Hindlimb muscle (tissue), 1 donor: ENCODE measurements at places on chromosomes 6 and 20. TPM values are rescaled to one million over a fixed set of nuclear protein-coding genes. Genes with fewer than 3 reads are reported as not detected.

- no peak for DNase-seq
Observed at GRCh38 chr20:38427655-38428023, 7.5 kb downstream of the SNHG17 start.

- no peak for DNase-seq
Observed at GRCh38 chr6:109048176-109048575, 46.5 kb downstream of the SESN1 start.

GRCh38 chr6:46556053-46556452 is 64.8 kb upstream of the RCAN2 start:
- peak; percentile 3 for DNase-seq

DNA sequence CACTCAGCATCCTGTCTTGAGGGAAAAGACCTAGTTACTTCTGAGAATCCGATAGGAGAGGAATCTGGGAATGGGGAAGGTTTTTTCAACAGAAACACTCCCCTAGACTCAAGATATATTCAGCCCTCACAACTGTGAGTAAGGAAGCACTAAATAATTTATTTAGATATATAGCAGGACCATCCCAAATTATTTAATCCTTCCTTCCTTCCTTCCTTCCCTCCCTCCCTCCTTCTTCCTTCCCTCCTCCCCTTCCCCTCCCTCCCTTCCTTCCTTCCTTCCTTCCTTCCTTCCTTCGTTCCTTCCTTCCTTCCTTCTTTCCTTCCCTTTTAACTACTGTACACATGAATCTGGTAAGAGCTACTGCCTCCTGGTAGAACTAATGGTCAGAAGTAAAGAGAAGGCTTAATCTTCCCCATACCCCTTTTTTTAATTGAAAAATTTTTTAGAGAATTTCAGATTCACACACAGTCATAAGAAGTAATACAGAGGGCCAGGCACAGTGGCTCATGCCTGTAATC is 10.1 kb downstream of the SLC24A3 start:
- no peak for DNase-seq

DNA sequence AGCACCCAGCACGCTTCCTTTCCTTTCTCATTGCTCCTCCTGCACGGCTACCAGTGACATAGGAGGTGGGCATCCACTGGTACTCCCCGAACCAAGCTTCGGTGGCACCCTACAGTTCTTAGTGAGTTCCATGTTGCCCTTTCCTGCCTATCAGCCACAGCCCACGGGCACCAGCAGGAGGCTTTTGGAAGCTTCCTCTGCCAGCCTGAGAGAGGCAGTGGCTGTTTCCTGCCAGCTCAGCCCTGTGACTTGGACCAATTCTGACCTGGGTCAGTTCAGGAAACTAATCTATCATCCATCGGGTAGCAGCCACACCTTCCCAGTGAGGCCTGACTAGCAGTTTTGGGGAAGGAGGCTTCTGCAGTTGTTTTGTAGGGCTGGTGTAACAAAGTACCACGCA is 176.4 kb upstream of the UST start:
- no peak for DNase-seq

DNA sequence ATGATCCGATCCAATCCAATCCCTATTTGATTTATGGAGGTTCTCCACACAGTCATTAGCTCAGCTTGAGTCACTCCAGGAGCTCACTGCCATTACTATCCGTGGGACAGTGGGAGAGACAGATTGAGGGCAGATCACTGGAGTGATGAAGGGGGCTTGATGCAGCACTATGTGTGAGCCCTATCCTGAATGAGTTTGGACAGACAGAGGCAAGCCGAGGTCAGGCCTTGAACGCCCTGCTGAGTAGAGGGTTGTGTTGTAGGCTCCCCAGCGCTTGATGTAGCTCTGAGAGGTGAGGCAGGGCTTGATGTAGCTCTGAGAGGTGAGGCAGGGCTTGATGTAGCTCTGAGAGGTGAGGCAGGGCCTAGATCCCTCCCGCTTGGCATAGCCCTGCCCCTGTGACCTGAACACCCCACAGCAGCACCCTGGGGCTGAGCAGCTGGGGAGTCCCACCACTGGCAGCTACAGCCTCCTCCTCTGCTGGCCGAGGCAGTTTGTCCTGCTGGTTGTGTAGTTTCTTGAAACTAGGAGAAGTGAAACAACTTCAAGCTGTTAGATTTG is 58.7 kb downstream of the ZFAND3 start:
- no peak for DNase-seq

DNA sequence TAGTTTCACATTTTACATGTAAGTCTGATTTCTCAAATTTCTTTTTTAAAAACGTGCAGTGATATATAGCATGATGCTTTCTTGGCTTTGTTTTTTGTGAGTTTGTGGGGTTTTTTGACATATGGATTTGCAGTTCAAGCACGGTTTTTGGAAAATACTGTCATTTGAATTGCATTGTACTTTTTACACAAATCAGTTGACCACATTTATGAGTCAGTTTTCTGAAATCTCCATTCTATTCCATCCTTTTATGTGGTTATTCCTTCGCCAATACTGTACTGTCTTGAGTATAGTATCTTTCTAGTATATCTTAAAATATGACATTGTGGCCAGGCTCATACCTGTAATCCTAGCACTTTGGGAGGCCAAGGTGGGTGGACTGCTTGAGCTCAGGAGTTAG is 890.0 kb upstream of the CITED2 start:
- no peak for DNase-seq

- no peak for DNase-seq
Observed at GRCh38 chr6:149924206-149924932, 1.4 kb upstream of the RAET1G start.

GRCh38 chr6:121694389-121694788 is 258.9 kb downstream of the GJA1 start:
- DNase-seq = no peak

- no peak for DNase-seq
Observed at GRCh38 chr6:54320871-54321270, 12.6 kb downstream of the TINAG start.

GRCh38 chr20:438571-439469 is 23.5 kb downstream of the TBC1D20 start:
- DNase-seq = no peak

DNA sequence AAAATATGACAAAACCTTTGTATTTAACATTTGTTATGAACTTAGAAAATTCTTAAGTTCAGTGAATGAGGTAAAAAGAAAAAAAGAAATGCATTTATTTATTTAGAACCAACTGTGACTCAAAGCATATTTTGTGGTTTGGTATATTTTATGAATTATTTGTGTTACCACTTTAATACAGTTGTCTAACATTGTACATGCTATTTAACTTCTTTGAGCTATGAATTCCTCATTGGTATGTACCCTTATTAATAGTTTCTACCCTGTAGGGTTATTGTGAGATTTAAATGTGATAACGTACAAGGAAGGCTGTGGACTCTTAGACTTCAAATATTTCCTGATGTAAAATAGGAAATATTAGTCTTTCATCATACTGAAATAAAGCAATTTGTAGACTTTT is 162.6 kb downstream of the MMUT start:
- no peak for DNase-seq

GRCh38 chr6:50147371-50147770 is 97.6 kb upstream of the DEFB112 start:
- DNase-seq = no peak

GRCh38 chr20:50278684-50279531 is 88.3 kb downstream of the CEBPB start:
- DNase-seq = no peak

DNA sequence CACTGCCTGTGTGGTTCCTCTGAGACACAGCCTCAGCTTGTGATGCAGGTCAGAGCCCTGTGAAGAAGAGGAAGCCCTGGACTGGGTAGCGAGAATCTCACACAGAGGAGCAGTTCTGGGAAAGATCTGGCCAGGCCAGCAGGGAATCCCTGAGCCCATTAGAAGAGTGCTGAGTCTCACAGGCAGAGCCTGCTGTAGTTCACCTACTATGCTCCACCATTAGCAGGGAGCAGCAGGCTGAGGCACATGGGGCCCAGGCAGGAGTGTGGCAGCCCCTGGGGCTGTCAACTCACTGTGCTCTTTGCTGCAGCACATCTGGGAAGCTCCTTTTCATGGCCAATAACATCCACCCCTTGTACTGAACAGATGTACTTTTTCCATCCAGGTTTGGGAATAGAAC is 146.8 kb upstream of the B3GAT2 start:
- no peak for DNase-seq

- no peak for DNase-seq
Observed at GRCh38 chr6:53294095-53294494, 54.7 kb downstream of the ELOVL5 start.

UTRN gene
- polyA plus RNA-seq = 60.9 TPM

TCEA2 gene
- polyA plus RNA-seq = 49.9 TPM

AMD1 gene
- 41.8 TPM for polyA plus RNA-seq

PEX3 gene
- 12.8 TPM for polyA plus RNA-seq

ZNF311 gene
- polyA plus RNA-seq = 2.4 TPM

SIRPB2 gene
- 1.9 TPM for polyA plus RNA-seq
